ENCODE measurements at places on chromosomes 5 and 9.

- H3K4me1 ChIP-seq, result peaks cover 11% of the 10 kb centered on the region
- no peaks in the 10 kb centered on the region for H3K27me3 ChIP-seq
- peaks cover 22% of the 10 kb centered on the region for H3K36me3 ChIP-seq
- no peak overlapping the region for H3K4me3 ChIP-seq
Observed at GRCh38 chr9:137009217-137009616, 12.8 kb upstream of the CLIC3 start.

DNA sequence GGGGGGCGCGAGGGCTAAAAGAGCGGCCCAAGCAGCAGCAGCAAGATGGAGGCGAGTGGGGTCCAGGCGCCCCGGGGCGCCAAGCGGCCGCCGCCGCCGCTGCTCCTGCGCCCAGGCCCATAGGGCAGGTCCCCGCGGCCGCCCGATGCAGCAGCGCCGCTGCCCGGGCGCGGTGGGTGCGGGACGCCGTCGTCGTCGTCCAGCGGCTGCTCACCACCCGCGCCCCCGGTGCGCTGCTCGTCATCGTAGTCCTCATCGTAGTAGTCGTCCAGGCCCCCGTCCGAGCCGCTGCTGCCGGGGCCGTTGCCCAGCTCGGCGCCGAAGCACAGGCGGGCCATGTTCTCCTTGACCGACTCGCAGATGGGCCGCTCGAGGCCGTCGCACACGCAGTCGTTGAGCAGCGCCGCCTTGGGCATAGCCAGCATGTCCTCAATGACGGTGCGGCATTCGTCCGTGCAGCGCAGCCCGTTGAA is 1.5 kb downstream of the GAS1 start:
- H3K4me3 ChIP-seq, result peak overlapping the region; percentile 82
- peaks cover 13% of the 10 kb centered on the region for H3K36me3 ChIP-seq
- DNase-seq, result no peak
- H3K27me3 ChIP-seq, result peaks cover 33% of the 10 kb centered on the region

DNA sequence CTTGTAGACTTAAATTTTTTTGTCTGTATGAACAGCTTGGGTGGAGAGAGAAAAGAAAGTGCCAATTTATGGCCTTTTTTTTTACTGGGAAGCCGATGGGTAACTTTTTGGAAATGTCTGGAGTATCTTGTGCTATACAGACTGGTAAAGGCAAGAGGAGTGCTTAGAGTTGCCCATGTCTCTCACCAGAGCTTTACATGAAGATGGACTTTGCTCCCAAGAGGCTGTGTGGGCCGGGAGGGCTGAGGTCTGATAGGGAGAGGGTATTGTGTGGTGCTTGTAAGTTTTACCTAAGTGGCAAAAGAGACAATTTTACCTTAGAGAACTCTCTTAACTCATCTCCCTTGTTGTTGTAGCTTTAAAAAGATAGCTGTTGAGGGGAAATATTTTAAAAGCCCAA is 203.2 kb downstream of the SEMA6A start:
- DNase-seq, result no peak
- no peak overlapping the region for H3K4me3 ChIP-seq
- no peaks in the 10 kb centered on the region for H3K36me3 ChIP-seq
- no peaks in the 10 kb centered on the region for H3K4me1 ChIP-seq

GRCh38 chr9:129525656-129526196 is 95.2 kb downstream of the C9orf50 start:
- peaks cover 64% of the 10 kb centered on the region for H3K27me3 ChIP-seq
- no peak for DNase-seq

GRCh38 chr9:107216329-107216728 is 66.8 kb upstream of the RAD23B start:
- H3K27me3 ChIP-seq, result no peaks in the 10 kb centered on the region
- H3K36me3 ChIP-seq, result no peaks in the 10 kb centered on the region
- peaks cover 14% of the 10 kb centered on the region for H3K4me1 ChIP-seq
- no peak overlapping the region for H3K4me3 ChIP-seq
- no peak for DNase-seq

DNA sequence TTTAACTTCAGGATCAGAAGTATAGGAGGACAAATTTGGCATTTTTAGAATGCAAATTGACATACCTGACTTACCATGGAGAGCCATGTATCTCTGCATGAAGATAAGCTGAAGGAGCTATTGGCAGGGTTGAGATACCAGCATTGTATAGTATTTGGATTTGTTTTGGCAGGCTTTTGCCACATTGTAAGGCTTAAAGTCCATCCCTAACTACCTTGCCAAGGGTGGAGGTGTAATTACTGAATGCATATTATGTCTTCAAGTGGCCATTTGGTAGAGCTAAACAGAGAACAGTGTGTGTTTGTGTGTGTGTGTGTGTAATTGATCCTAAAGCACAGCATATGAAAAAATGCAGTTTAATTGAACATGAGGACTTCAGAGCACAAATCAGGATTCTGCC is 324.7 kb downstream of the FAM170A start:
- no peaks in the 10 kb centered on the region for H3K27me3 ChIP-seq
- H3K4me1 ChIP-seq, result no peaks in the 10 kb centered on the region
- no peak overlapping the region for H3K4me3 ChIP-seq
- H3K27ac ChIP-seq, result no peak overlapping the region

DNA sequence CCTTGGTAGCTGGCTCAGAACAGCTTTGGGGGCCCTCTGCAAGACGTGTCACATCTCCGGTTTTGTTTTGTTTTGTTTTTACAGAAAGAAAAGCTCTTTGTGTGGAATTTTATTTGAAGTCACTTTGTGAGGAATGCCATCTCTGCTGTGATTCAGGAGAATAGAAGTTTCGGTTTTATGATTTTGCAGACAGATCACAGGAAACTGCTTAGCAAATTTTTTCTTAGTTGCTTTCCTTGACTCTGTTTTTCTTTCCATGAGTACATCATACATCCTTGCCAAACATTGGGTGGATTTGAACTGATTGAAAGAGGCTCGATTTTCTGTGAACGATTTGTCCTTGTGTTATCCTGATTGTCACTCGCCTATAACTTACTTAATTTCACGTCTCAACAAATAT is 5.1 kb downstream of the SEMA5A start:
- H3K4me3 ChIP-seq, result no peak overlapping the region
- H3K36me3 ChIP-seq, result no peaks in the 10 kb centered on the region
- DNase-seq, result no peak

- no peak for DNase-seq
- H3K4me1 ChIP-seq, result peaks cover 1% of the 10 kb centered on the region
- H3K27ac ChIP-seq, result no peak overlapping the region
- no peaks in the 10 kb centered on the region for H3K36me3 ChIP-seq
Observed at GRCh38 chr9:108845947-108846346, 9.8 kb downstream of the ACTL7B start.

GRCh38 chr9:38527503-38527902 is 92.9 kb downstream of the ANKRD18A start:
- H3K27ac ChIP-seq, result no peak overlapping the region
- no peaks in the 10 kb centered on the region for H3K36me3 ChIP-seq
- no peaks in the 10 kb centered on the region for H3K27me3 ChIP-seq
- no peak overlapping the region for H3K4me3 ChIP-seq
- no peaks in the 10 kb centered on the region for H3K4me1 ChIP-seq

DNA sequence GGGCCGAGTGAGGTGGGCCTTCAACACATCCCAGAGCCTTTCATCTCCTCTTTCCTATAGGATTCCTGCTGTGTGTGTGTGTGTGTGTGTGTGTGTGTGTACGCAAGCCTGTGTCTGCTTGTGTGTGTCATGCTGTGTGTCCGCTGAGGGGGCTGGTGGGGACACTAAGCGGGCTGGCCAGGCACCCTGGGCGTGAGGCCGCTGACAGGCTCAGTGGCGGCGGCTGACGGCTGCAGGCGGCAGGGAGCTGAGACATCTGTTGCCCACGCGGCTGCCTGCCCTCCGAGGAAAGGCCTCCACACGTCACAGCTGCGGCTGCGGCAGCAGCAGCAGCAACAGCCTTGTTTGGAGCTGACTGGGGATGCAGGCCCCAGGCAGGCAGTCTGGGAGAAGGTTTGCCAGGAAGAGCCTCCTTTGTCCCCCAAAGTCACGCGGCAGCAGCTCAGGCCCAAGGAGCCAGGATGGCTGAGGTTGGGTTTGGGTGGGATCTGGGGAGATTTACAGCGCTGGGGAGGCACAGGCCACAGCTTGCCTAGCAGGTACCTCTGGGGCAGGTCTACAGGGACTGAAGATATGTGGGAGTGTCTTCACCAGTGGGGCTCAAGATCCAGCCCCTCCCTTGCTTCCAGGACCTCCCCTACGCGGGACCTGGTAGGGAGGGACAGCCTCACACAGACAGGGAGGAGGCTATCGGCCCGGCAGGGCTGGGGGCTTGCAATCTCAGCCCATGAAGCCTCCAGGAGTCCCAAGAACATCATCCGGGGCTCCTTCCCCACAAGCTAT is 1.8 kb downstream of the PDLIM4 start:
- peaks cover 13% of the 10 kb centered on the region for H3K27me3 ChIP-seq
- H3K4me1 ChIP-seq, result no peaks in the 10 kb centered on the region
- no peak for DNase-seq
- no peak overlapping the region for H3K27ac ChIP-seq

GRCh38 chr9:36101916-36102741 is 34.4 kb upstream of the GLIPR2 start:
- no peaks in the 10 kb centered on the region for H3K27me3 ChIP-seq
- H3K4me1 ChIP-seq, result peaks cover 7% of the 10 kb centered on the region
- no peak for DNase-seq
- no peak overlapping the region for H3K4me3 ChIP-seq
- H3K36me3 ChIP-seq, result peaks cover 6% of the 10 kb centered on the region

DNA sequence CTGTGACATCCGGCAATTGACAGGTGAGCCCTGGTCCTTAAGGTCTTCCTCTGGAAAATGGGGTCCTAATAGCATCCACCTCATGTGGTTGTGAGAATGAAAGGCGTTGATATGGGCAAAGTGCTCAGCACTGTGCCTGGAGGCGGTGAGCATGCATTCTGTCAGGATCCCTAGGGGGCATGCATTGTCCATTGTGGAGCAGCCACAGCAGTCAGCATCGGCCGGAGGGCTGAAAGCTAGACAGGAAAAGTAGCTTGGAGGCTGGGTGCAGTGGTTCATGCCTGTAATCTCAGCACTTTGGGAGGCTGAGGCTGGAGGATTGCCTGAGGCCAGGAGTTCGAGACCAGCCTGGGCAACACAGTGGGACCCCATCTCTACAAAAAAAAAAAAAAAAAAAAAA is 122.2 kb downstream of the LHX2 start:
- no peaks in the 10 kb centered on the region for H3K36me3 ChIP-seq
- peaks cover 1% of the 10 kb centered on the region for H3K4me1 ChIP-seq
- no peak overlapping the region for H3K4me3 ChIP-seq
- no peaks in the 10 kb centered on the region for H3K27me3 ChIP-seq
- no peak for DNase-seq
- H3K27ac ChIP-seq, result no peak overlapping the region

GRCh38 chr5:83925321-83925954 is 204.8 kb upstream of the HAPLN1 start:
- H3K27me3 ChIP-seq, result no peaks in the 10 kb centered on the region

GRCh38 chr5:34998058-34998789 is 49.5 kb downstream of the AGXT2 start:
- no peak overlapping the region for H3K27ac ChIP-seq
- no peak overlapping the region for H3K4me3 ChIP-seq
- no peaks in the 10 kb centered on the region for H3K4me1 ChIP-seq

GRCh38 chr5:40688996-40689395 is 9.3 kb downstream of the PTGER4 start:
- peak overlapping the region; percentile 95 for H3K27ac ChIP-seq
- peak overlapping the region; percentile 100 for H3K4me3 ChIP-seq
- no peak for DNase-seq
- no peaks in the 10 kb centered on the region for H3K27me3 ChIP-seq
- H3K4me1 ChIP-seq, result peaks cover 60% of the 10 kb centered on the region
- H3K36me3 ChIP-seq, result peaks cover 99% of the 10 kb centered on the region

DNA sequence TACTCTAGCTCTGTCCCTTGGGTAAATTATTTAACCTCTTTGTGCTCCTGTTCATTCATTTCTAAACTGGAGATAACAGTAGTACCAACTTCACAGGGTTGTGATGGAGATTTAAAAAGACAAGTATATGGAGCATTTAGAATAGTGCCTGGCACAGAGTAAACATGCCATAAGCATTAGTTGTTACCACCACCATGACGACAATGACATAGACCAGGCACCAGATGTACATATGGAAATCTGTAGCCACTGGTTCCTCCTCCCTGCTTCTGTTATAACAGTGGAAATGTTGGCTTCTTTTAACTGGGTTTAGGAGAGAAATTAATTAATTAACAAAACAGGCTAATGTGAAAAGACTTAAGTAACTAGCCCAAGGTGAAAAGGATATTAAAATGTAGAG is 217.5 kb downstream of the DENND1A start:
- DNase-seq, result no peak
- H3K36me3 ChIP-seq, result no peaks in the 10 kb centered on the region
- no peak overlapping the region for H3K4me3 ChIP-seq
